Left cardiac atrium (tissue), 4 donors: ENCODE measurements at places on chromosomes 6 and 20.

- no peak for DNase-seq
These were observed 3.6 kb downstream of the SRSF3 start for GRCh38 chr6:36597775-36598174.

- no peak for DNase-seq
These were observed 38.3 kb upstream of the DUSP22 start for GRCh38 chr6:254016-254415.

DNA sequence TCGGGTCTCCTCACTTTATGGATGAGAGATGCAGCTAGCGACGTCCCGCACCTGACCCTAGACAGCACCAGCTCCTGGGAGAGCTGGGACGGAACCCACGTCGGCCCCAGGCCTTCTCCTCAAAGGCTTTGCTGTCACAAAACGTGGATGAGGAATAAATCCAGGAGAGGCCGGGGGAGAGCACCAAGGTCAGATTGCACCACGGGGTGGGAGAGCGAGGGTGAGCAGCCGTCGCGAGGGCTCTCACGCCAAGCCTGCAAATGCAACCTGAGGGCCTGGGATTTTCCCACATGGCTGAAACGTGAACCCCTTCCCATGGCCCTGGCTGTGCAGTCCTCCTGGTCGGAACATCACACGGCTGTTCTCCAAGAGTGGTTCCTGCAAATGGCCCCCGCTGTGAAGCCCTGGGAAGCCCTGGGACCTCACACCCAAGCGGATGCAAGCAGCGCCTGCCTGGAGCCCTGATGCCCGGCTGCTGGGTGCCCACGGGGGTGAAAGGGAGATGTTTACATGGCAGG, 45.3 kb downstream of the DLL1 start:
- DNase-seq, result peak; percentile 16

GRCh38 chr6:79101164-79101563, 23.1 kb upstream of the PHIP start:
- DNase-seq, result no peak

DNA sequence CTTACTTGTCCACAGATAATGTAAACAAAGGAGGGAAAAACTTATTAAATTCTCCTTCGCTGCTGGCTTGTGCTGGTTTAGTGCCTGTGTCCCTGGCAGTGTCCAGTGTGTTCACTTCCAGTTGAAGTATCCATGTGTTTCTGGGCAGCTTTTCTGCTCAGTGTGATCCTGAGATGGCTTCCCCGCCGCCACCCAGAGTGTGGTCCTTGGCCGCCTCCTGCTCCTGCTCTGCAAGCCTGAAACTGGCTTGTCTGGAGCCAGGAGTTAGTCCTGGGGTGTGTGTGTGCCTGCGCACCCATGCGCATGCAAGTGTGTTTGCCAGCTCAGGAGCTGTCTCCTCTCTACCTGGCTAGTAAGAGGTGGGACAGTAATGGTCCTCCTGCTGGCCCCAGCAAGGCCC, 7.2 kb downstream of the BTBD3 start:
- no peak for DNase-seq

DNA sequence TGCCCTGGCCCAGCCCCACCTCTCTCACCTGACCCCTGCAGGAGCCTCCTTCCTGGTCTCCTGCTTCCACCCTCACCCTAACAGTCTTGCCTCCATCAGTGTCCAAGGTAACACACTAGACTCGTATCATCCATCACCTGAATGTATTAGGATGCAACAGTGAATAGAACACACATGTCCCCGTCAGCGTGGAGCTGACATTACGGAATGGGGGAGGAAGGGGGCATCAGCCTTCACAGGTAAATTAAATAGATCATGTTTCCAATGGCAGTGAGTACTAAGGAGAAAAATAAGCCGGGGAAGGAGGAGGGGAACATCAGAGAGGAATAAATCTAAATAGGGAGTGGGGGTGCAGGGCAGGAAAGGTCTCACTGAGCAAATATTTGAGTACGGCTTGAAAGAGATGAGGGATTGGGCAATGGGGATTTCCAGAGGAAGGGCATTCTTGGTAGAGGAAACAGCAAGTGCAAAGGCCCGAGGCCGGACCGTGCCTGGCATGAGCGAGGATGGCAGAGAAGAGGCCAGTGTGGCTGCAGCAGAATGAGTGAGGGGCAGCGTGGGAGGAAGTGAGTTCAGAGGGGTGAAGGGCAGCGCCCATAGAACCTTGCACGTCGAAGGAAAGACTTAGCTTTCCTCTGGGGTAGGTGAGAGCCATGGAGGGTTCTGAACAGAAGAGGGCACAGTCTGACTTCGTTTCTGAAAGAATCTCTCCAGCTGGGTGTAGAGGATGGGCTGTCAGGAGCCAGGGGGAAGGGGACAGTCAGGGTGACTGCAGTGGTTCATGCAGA, 110.1 kb upstream of the PTPN1 start:
- DNase-seq, result no peak

DNA sequence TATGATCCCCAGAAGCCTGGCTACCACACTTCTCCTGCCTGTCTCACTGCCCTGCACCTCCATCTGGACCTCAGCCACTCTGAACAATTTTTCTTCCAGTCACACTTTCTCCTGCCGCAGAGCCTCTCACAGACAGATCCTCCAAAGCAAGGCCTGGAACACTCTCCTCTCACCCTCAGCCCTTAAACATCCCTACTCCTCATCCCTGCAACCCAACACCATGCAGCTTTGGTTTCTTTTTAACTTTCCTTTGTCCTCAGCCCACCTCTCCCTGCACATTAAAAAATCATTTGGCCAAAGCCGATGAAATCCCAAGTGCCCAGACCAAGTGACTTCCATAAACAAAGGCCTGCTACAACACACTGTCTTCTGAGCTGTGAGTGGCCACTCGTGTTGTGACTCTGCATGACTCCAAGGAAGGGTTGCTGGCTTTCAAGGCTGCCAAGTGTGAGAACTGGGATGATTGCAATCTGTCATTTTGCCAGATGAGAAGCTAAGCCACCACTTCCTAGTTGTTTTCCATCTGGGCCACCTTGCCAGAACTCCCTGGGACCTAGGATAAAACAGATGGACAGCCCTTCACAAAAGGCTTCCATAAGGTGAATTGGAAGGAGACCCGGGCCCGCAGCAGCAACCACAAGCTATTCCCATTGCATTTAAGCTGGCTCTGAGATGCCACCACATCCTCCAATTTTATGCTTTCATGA, 144.4 kb upstream of the SSTR4 start:
- DNase-seq, result no peak
